ENCODE measurements at places on chromosomes 7 and 10.

- DNase-seq, result peak; percentile 17
Measured at GRCh38 chr7:22563032-22563501, 63.1 kb upstream of the STEAP1B start.

DNA sequence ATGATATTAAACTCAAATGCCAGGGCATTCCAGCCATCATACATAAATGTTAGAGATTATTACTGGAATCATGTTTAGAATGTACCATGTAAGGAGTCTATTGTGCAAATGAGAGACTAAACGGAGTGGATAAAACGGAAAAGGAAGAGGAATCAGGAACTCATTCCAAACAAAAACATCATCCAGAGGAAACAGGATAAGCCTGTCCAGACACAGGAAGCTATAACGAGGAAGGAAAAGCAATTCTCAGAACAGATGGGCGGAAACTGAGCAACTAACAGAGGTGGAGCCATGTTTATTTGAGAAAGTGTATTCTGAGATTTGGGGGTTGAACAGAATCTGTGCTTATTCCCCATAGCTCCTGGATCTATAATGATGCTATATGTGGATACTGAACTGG, 52.3 kb upstream of the TRIM24 start:
- no peak for DNase-seq

- no peak for DNase-seq
Measured at GRCh38 chr10:62719061-62719460, 85.5 kb upstream of the ADO start.

DNA sequence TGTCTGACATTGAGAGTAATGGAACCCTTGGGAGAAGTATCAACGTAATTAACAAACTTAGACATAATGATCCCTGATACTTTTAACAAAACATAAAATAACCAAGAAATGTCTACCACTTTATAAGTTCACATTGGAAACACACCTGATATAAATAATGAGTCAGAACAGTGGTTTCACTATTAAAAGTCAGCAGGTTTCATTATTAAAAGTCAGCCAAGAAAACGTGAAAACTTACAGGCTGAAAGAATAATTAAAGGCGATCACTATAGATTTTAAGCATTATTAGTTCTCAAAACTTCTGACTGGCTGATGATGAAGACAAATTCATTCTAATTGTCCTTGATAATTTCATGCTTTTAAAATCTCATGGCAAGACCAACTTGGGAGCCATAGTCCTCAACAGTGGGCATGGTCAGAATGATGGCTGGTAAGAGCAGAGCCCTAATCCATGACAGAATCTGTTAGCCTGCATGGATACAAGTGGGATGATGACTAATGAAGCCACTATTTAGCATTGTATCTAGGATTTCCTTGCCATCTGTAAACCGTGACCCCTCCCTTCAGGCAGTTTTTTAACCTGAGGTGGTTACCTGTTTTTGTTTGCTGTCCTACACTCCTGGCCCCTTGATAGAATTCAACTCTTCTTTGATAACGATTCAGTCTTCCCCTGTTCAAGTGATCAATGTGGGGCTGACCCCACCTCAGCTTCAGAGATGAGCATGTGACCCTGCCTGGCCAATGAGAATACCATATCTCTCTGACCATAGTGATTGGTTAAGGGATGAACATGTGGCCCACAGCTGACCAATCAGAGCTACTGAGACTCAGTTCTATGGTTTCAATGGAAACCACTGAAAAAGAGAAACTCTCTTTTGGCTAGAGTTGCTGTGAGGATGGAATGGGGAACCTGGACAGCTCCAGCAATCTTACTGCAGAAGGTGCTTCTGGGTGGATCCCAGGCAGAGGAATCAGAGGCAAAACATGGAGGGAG, 151.0 kb downstream of the PLPP4 start:
- no peak for DNase-seq

DNA sequence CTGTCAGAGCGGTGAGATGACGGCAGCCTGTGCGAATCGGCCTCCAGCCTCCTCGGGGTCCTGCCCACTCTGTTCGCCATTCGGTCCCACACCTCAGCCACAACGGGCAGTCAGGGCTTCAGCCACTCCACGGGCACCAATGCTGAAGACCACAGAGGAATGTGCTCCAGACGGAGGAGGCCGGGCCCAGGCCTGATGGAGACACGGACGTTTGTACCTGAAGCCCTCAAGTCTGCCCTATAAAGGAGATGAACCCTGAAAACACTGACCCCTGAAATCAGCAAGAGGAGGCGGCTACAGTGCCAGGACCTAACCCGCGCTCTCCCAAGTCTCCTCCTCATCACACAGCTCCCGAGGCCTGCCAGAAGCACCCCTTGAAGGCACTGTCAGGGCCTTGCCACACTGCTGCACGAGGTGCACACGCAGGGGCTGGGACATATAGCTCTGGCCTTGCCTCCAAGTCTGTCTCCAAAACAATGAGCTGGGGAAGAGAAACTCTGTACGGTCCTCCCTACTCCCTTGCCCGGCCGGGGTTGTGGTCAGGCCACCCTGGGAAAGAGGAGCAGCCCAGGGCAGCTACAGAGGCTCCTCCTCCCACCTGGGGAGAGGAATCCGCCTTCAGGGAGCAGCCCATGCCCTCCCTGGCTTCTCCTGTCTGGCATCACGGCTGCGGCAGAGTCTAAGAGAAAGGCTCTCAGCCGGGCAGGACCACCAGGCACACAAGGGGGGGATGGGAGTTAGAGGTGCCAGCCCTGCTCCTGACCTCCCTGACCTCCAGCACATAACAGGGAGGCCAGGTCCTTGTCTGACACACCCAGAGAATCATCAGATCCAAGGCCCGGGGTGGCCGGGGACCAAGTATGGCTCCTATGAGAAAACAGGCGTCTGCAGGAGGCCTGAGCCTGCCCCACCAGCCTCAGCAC, 310.1 kb downstream of the PTPRN2 start:
- DNase-seq, result no peak

- no peak for DNase-seq
Measured at GRCh38 chr10:23614483-23614882, 175.6 kb downstream of the OTUD1 start.

GRCh38 chr7:38007096-38007495, 86.7 kb downstream of the EPDR1 start:
- no peak for DNase-seq

DNA sequence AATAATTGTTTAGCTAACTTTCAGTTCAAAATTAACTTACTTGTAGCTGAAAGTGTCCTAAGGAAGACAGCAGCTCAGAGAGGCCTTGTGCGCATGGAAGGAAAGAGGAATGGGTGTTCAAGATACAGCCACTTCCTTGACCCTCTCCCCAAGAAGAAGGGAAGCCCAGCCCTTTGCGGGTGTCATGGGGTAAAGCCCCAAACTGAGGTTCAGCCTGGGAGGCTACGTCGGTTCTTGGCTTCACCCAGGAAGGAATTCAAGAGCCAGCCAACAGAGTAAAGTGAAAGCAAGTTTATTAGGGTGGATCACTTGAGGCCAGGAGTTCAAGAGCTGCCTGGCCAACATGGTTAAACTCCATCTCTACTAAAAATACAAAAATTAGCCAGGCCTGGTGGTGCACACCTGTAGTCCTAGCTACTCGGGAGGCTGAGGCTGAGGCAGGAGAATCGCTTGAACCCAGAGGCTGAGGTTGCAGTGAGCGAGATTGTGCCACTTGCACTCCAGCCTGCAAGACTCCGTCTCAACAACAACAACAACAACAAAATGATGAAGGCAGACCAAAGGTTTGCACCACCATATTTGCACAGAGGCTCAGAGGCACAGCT, 15.9 kb downstream of the GPRIN2 start:
- DNase-seq, result no peak

DNA sequence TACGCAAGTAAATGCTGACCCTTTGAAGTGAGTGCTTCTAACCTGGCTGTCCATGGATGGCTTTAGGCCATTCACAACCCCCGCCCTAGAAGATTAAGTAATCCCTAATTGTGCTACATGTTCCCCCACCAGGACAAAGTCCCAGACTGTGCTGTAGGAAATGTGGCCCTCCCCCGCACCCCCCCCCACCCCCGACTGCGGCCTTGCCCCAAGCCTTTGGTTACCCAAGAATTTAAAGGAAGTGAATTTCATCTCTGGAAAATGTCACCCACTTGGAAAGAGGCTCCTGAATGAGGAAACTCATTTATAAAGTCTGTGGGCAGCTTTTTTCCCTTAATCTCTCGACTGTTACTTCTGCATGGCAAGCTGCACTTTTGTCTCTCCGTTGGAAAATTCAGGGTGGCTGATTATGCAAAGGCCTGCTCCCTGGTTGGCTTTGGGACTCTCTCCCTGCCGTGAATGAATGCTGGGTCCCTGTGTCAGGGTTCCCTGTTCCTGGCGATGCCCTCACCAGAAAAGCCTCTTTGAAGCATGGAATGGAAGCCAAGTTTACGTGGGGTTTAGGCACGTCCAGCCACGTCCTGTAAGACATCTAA, 31.4 kb upstream of the AQP1 start:
- DNase-seq, result no peak

GRCh38 chr10:105681051-105681450, 1040.0 kb downstream of the SORCS3 start:
- no peak for DNase-seq

DNA sequence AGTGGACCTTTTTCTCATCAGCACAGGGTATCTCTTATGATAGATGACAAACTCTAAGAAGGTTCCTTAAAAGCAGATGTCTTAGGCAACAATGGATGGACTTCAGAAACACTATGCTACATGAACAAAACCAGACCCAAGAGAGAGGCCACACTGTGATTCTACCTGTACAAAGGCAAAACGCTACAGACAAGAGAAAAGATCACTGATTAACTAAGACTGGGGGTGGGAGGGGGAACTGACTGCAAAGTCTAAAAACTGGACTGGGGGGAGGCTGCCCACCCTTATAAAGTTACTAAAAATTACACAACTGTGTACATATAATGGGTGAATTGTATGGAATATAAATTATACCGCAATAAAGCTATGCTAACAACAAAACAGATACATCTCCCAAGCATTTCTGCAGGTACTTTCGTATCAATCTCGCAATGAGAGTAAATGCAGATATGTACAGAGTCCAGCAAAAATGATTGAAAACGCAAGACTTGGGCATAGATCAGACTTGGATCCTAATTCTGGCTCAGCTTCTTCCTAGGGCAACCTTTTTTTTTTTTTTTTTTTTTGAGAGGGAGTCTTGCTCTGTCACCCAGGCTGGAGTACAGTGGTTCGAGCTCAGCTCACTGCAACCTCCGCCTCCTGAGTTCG, 179.7 kb downstream of the FAM107B start:
- no peak for DNase-seq

DNA sequence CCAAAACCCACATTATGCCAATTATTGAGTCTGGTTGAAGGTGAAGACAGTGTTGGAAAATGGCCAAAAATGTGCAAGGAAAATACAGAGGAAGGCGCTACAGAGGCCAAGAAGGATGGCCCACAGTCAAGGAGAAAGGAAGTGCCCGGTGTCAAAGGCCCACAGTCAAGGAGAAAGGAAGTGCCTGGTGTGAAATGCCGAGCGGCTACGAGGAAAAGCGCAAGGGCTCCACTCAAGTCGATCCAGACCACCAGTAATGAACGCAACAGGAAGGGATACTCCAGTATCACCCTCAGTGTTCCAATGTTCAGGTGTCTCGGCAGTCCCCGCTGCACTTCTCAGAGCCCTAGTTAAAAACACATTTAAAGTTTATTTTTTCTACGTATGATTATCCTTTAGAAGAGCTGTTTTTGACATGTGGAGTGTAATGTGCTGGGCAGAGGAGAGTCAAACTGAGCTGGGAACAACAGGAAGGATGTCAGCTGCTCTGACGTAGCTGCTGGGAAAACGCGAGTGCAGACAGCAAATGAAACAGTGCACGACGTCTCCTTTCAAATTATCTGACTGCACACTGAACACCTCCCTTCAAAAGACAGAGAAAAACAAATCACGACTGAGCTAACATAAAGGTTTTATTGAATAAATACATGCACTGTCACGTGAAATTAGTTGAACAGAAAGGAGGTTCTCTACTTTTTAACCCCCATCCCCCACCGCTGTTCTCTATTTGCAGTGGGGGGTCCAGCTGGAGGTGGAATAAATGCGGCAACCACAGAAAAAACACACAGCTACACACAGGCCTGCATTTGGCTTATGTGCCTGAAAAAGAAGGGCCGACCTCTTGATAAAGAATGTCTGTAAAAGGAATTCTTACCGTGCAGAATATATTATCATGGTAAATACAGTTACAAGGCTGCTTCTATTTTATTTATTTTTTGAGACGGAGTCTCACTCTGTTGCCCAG, 26.1 kb upstream of the NCAPG2 start:
- no peak for DNase-seq

- no peak for DNase-seq
Measured at GRCh38 chr7:129950191-129950932, 2.4 kb downstream of the UBE2H start.

DNA sequence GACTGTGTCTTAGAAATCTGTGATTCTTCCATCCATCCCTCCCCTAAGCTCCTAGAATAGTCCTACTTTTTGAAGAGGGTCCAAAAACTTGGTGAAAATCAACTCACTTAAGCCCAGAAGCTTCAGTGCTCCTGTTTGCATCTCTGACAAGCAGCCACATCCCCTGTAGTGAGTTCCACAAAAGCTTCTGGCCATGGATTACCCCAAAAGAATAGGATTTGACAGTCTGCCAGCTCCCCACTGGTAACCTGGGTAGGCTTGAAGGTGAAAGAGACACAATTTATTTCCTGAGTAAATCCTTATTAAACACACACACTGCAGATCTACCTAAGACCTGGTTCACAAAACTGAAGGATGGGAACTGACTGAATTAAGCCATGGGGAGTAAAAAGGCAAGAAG, 46.5 kb downstream of the LGI1 start:
- no peak for DNase-seq

GRCh38 chr7:98284335-98285036, 3.0 kb downstream of the BRI3 start:
- DNase-seq, result peak; percentile 42

GRCh38 chr7:157010588-157011332, at the start of gene MNX1:
MNX1 (minus strand) TSS chr7:157010663; CDS start chr7:157010350, 313 bp downstream.
- peak; percentile 99 for DNase-seq

DNA sequence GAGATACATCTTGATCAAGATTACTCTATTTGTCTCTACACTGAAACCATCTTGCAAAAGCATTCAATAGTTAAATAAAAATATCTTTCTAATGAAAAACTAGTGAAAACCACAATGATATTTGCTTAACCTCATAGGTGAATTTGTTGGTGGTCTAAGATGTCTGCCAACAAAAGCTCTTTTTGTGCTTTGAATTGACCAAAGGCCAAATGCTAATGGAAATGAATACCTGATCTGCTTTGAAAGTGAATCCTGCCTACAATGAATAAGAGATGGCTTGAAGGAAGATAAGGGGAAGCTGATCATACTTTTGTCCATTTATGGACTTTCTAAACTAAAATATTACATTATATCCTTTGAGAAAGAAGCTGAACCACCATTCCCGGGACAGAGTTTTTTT, 228.9 kb upstream of the ETV1 start:
- no peak for DNase-seq

GRCh38 chr7:46448478-46448877, 527.4 kb upstream of the IGFBP3 start:
- DNase-seq, result no peak
